ENCODE measurements at places on chromosomes 2 and 18.

DNA sequence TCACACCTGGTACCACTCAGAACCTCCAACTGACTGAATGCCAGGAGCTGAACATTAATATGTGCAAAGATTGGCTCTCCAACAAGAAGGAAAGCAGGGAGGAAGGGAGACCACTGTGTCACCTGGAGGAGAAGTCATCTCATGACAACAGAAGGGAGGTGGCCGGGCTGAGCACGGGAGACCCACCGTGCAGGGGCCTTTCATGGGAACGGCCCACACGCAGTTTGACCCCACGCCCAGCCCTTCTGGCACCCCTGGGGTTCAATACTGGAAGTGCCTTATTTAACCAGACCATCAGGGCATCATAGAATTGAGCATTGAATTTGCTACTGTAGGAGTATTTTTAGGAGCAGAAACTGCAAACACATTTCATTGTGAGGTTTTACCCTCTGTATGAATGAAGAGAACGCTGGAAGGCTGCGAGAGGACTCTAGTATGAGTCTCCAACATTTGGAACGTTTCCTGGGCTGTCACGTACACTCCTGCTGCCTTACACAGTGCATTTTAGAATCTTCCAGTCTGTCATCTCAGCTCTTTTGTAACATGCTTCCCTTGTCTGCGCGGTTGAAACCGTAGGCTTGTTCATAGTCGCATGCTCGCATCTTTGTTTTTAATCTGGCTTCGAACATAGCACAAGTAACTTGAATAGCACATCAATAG, 132.1 kb downstream of the NFATC1 start:
- H3K4me3 ChIP-seq: no peak overlapping the region
- H3K27me3 ChIP-seq: peaks cover 33% of the 10 kb centered on the region
- H3K4me1 ChIP-seq: peaks cover 11% of the 10 kb centered on the region
- no peak overlapping the region for H3K27ac ChIP-seq
- no peak for DNase-seq

- DNase-seq: no peak
- no peaks in the 10 kb centered on the region for H3K27me3 ChIP-seq
- no peaks in the 10 kb centered on the region for H3K36me3 ChIP-seq
These were observed 112.1 kb downstream of the PLB1 start for GRCh38 chr2:28607730-28608499.

GRCh38 chr18:58234359-58234741, 190.3 kb downstream of the NEDD4L start:
- H3K36me3 ChIP-seq: peaks cover 17% of the 10 kb centered on the region
- no peaks in the 10 kb centered on the region for H3K27me3 ChIP-seq
- H3K4me3 ChIP-seq: no peak overlapping the region
- H3K4me1 ChIP-seq: peaks cover 16% of the 10 kb centered on the region
- no peak overlapping the region for H3K27ac ChIP-seq
- DNase-seq: no peak

DNA sequence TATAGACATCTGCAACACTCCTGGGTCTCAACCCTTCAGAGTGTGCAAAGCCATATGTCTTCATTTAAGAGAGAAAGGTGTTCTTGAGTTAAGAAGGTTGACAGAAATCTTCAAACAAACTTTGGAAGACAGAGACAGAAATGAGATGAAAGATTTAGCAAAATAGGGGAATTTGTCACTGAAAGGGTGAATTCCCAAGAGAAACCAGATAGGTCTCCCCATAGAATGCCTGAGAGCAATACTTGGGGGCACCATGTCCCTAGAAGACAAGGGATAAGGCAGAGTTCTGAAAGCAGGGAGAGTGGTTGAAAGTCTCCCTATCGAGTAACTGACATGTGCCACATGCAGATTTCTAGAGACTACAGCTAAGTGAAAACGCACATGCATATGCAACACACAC, 50.0 kb downstream of the AP1S3 start:
- H3K27ac ChIP-seq: no peak overlapping the region
- H3K4me1 ChIP-seq: peaks cover 5% of the 10 kb centered on the region
- H3K36me3 ChIP-seq: peaks cover 18% of the 10 kb centered on the region
- H3K4me3 ChIP-seq: no peak overlapping the region

DNA sequence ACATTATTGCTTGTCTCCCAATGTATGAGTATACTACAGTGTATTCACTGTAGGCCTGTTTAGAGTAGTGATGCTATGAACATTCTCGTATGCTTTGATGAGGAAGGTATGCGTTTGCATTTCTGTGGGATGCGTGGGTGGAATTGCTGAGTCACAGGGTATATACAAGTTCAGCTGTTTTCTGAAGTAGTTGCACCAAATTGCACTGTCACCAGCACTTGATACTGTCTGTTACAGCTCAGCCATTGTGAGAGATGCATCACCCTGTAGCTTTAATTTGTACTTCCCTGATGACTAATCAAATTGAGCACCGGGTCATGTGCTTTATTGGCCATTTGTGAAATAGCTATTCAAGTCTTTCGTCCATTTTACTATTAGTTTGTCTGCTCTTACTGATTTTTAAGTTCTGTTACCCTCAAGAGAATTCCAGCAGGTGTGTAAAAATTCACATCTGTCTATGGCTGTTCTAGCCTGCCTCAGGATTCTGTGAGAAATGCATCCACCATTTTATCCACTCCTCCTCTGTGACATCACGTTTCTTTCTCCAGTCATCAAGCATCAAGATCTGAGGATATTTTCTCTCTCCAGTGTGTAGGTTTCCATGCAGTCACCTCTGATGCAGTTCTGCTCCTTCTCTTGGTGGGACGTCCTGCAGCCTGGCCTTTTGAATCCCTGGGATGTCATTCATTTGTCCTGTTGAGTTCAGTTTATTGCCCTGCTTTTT, 72.5 kb downstream of the DGKD start:
- H3K4me1 ChIP-seq: no peaks in the 10 kb centered on the region
- H3K27me3 ChIP-seq: no peaks in the 10 kb centered on the region
- H3K27ac ChIP-seq: no peak overlapping the region
- H3K36me3 ChIP-seq: peaks cover 3% of the 10 kb centered on the region
- no peak overlapping the region for H3K4me3 ChIP-seq
- no peak for DNase-seq

DNA sequence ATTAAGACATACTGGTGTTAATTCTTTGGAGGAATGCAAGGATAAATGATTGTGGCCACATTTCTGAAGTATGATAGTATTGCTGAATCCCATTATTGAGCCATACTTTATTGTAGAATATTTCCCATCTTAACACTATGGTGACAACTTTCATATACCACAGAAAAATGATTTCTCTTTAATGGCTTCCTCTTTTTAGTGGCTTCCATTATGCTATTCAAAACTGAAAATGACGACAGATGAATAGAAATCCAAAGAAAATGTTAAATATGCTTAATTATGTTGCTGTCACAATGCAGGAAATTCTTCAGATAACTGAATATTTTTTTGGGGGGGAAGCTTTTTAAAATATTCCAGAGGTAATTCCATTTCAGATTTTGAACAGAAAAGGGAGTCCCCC, 88.9 kb upstream of the TMEM200C start:
- H3K27ac ChIP-seq: no peak overlapping the region
- H3K4me1 ChIP-seq: peaks cover 41% of the 10 kb centered on the region
- H3K36me3 ChIP-seq: no peaks in the 10 kb centered on the region

DNA sequence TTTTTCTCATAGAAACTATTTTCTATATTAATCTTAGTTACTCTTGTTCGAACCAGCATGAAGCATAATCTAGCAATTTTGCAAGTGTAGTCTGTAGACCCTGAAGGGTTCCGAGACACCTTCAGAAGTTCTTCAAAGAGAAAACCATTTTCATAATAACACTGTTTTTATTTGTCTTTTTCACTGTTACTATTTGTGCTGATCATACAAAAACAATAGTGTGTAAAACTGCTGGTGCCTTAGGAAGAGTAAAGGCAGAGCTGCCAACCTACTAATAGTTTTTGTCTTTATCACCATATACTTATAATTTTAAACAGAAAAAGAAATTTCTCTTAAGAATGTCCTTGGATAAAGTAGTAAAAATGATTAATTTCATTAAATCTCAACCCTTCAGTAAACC, 218.9 kb downstream of the ZNF385B start:
- H3K4me1 ChIP-seq: peaks cover 5% of the 10 kb centered on the region
- no peaks in the 10 kb centered on the region for H3K36me3 ChIP-seq
- no peak for DNase-seq
- H3K27ac ChIP-seq: no peak overlapping the region
- no peak overlapping the region for H3K4me3 ChIP-seq
- H3K27me3 ChIP-seq: peaks cover 6% of the 10 kb centered on the region

- H3K4me1 ChIP-seq: no peaks in the 10 kb centered on the region
- H3K36me3 ChIP-seq: peaks cover 43% of the 10 kb centered on the region
- no peak overlapping the region for H3K4me3 ChIP-seq
- no peaks in the 10 kb centered on the region for H3K27me3 ChIP-seq
- no peak for DNase-seq
These were observed 60.0 kb downstream of the CEP192 start for GRCh38 chr18:13051159-13051558.

DNA sequence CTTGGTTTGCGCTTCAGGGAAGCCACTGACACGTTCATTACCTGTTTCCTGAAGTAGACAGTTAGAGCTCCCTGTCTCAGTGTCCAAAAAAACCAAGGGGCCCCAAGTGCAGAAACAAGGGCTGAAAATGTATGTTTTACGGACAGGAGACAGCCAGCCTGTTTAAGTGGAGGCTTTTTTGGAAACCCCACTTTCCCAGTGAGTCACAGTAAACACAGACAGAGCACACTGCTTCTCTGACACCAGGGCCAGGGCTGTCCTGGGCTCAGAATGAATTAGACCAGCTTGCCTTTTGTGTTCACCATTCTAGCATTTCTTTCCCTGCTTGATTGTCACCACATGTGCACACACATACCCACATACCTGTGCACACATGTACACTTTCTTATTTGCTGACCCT, 128.6 kb downstream of the SH3RF3 start:
- H3K36me3 ChIP-seq: no peaks in the 10 kb centered on the region
- no peak overlapping the region for H3K4me3 ChIP-seq
- H3K27me3 ChIP-seq: peaks cover 8% of the 10 kb centered on the region
- H3K4me1 ChIP-seq: no peaks in the 10 kb centered on the region
- no peak for DNase-seq
- H3K27ac ChIP-seq: no peak overlapping the region

DNA sequence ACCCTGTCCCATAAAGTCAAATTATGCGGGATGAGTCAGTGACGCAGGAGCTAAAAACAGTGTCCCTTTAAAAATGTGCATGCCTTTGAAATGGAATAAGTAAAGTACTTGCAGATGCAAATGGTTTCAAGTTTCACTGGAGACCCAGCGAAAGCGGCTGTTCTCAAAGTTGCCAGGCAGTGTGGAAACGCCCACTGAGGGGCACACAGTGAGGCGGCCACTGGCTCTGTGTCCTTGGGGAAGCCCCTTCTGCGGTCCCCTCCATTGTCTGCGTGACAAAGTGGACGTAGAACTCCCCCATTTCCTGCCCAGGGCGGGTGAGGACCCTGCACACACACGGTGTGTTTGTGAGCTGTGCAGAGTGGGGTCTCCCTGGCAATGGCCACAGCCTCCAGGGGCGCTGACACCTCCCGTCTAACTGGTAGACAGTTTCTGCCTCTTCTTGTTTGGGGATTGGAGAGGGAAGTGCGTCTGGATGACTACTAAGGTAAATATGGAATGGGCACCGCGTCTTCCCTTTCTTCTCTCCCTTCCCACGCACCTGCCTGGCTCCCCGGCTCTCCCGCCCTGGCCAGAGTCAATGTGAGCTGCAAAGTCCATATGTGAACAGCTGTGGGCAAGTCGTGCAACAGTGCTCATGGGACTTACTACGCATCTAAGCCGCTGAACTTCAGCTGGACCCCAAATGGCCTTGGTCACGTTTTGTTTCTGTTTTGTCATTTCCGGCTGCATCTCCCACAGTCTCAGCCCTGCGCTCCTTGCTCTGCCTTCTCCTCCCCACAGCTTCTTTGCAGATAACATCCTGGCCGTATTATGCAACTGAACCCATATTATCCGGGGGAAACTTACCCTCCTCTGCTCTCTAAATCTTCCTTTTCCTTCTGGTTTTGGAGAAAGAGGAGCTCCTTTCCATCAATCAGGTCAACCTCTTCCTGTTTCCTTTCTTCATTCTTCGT, 33.7 kb upstream of the ZNF516 start:
- H3K27ac ChIP-seq: peak overlapping the region; percentile 95
- H3K4me3 ChIP-seq: peak overlapping the region; percentile 66
- DNase-seq: no peak
- H3K27me3 ChIP-seq: no peaks in the 10 kb centered on the region
- H3K4me1 ChIP-seq: peaks cover 22% of the 10 kb centered on the region

GRCh38 chr2:144567745-144568144, 47.8 kb upstream of the ZEB2 start:
- no peak overlapping the region for H3K4me3 ChIP-seq
- no peaks in the 10 kb centered on the region for H3K27me3 ChIP-seq
- no peaks in the 10 kb centered on the region for H3K4me1 ChIP-seq
- H3K36me3 ChIP-seq: no peaks in the 10 kb centered on the region
- DNase-seq: no peak

DNA sequence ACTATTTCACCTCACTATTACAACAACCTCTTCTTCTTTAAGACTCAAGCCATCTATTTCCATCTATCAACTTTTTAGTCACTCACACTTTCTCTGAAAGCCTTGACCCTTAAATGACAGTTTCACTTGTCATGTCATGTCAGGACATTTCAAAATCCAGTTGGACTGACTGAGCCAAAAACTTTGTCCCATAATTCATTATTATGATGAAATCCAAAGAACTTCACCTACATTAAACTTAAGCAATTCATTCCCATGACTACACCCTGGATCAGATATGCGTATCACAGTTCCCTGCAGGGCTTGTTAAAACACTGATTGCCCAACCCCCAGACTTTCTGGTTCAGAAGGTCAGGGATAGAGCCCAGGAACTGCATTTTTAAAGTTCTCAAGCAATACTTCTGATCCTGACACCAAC, 26.5 kb downstream of the LDAH start:
- H3K36me3 ChIP-seq: peaks cover 28% of the 10 kb centered on the region
- peaks cover 13% of the 10 kb centered on the region for H3K4me1 ChIP-seq
- no peak overlapping the region for H3K4me3 ChIP-seq
- no peaks in the 10 kb centered on the region for H3K27me3 ChIP-seq
- peak overlapping the region; percentile 1 for H3K27ac ChIP-seq

GRCh38 chr2:141467331-141467730, 663.5 kb downstream of the LRP1B start:
- no peak overlapping the region for H3K4me3 ChIP-seq
- peaks cover 34% of the 10 kb centered on the region for H3K4me1 ChIP-seq
- H3K36me3 ChIP-seq: no peaks in the 10 kb centered on the region
- H3K27me3 ChIP-seq: no peaks in the 10 kb centered on the region

- no peaks in the 10 kb centered on the region for H3K36me3 ChIP-seq
- H3K4me1 ChIP-seq: no peaks in the 10 kb centered on the region
- no peak for DNase-seq
- no peak overlapping the region for H3K27ac ChIP-seq
- no peaks in the 10 kb centered on the region for H3K27me3 ChIP-seq
These were observed 86.7 kb upstream of the SLC39A10 start for GRCh38 chr2:195570329-195570728.

DNA sequence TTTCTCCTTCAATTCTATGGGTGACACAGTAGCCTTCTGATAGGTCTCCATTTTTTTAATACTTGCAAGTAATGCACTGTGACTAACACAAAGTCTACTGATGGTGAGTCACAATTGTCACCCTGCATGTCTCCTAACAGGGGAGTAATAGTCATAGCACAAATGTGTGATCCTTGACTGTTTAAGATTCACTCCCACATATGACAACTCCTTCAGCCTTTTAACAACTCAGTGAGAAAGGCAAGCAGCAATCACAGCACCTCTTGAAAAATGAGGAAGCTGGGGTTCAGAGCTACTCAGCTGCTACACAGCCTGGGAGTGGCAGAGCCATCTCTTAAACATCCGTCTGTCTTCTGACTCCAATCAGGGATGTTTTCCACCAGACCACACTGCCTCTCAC, 63.8 kb downstream of the EHD3 start:
- H3K4me1 ChIP-seq: peaks cover 17% of the 10 kb centered on the region
- no peaks in the 10 kb centered on the region for H3K27me3 ChIP-seq
- no peak overlapping the region for H3K27ac ChIP-seq
- H3K36me3 ChIP-seq: no peaks in the 10 kb centered on the region
- no peak for DNase-seq
- H3K4me3 ChIP-seq: no peak overlapping the region
